ENCODE measurements at places on chromosomes 11 and 22. TPM values are rescaled to one million over a fixed set of nuclear protein-coding genes. Genes with fewer than 3 reads are reported as not detected.
A peak's percentile ranks its signal among the peaks of the same experiment; 100 is the strongest.

- H3K27me3 ChIP-seq, result no peaks in the 10 kb centered on the region
- no peak overlapping the region for H3K27ac ChIP-seq
- no peak for DNase-seq
- no peaks in the 10 kb centered on the region for H3K4me1 ChIP-seq
These were observed 391.5 kb downstream of the CADM1 start for GRCh38 chr11:115112754-115113153.

GRCh38 chr11:126815111-126815510, 185.5 kb downstream of the KIRREL3 start:
- no peak overlapping the region for H3K4me3 ChIP-seq
- no peak for DNase-seq
- H3K36me3 ChIP-seq, result no peaks in the 10 kb centered on the region
- no peaks in the 10 kb centered on the region for H3K4me1 ChIP-seq

- H3K36me3 ChIP-seq, result peaks cover 22% of the 10 kb centered on the region
- peaks cover 92% of the 10 kb centered on the region for H3K4me1 ChIP-seq
- DNase-seq, result no peak
- no peak overlapping the region for H3K4me3 ChIP-seq
- no peaks in the 10 kb centered on the region for H3K27me3 ChIP-seq
- no peak overlapping the region for H3K27ac ChIP-seq
These were observed 13.0 kb downstream of the APBB1 start for GRCh38 chr11:6405846-6406245.

DNA sequence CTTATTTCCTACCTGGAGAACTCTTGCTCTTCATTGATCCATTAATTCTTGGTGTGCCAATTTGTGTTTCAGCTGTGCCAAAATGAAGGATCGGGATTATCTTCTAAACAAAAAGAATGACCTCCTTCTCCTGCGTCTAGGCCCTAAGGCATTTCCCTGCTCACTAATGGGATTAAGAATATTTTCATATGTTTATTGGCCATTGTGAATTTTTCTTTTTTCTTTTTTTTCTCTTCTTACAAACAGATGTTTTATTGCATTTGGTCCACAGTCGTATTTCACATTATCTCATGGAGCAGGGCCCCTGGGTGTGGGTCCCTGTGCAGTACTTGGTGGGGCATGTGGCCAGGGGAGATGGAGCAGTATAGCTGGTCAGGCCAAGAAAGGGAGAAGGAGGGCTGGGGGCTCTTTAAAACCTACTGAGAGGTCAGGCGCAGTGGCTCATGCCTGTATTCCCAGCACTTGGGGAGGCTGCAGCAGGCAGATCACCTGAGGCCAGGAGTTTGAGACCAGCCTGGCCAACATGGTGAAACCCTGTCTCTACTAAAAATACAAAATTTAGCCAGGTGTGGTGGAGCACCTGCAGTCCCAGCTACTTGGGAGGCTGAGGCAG, 35.3 kb upstream of the HORMAD2 start:
- peaks cover 5% of the 10 kb centered on the region for H3K27me3 ChIP-seq
- H3K4me1 ChIP-seq, result peaks cover 10% of the 10 kb centered on the region
- H3K27ac ChIP-seq, result no peak overlapping the region
- no peaks in the 10 kb centered on the region for H3K36me3 ChIP-seq
- DNase-seq, result no peak

- H3K27ac ChIP-seq, result no peak overlapping the region
- no peaks in the 10 kb centered on the region for H3K27me3 ChIP-seq
- H3K4me1 ChIP-seq, result no peaks in the 10 kb centered on the region
- H3K36me3 ChIP-seq, result no peaks in the 10 kb centered on the region
These were observed 33.8 kb downstream of the PDGFD start for GRCh38 chr11:104130161-104130560.

DNA sequence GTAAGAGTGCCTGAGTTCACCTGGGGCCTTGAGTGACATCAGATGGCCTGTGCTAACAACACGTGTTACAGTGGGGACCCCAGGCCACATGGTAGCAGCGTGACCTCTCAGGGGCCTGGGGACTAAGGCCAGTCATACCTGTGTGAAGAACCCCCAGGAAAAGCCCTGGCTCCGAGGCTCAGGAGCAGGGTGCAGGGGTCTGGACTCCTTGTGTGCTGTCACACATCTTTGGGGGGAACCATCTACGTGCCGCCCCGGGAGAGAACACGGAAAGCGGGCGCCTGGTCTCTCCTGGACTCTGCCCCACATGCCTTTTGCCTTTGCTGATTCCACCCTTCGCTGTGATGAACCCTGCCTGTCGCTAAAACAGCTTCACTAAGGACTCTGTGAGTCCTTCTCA, 48.7 kb downstream of the SHANK2 start:
- H3K27me3 ChIP-seq, result no peaks in the 10 kb centered on the region

DNA sequence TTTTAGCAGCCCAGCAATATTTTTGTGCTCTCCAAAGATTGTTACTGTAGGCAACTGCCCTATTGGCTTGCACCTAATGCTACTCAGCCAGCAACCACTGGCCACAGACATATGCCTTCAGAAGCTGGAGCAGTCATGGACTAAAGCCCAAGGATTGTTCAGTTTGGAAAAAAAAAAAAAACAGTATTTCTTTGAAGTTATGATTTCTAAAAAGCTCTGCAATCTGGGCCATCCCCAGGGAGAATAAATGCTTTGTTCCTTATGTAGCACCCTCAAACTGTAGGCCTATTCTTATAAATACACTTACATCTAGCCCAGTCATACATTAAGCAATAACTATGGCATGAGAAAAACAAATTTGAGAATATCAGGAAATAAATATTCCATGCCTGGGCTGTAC, 2190.5 kb upstream of the RAG2 start:
- no peak for DNase-seq
- no peaks in the 10 kb centered on the region for H3K27me3 ChIP-seq
- H3K4me1 ChIP-seq, result no peaks in the 10 kb centered on the region

DNA sequence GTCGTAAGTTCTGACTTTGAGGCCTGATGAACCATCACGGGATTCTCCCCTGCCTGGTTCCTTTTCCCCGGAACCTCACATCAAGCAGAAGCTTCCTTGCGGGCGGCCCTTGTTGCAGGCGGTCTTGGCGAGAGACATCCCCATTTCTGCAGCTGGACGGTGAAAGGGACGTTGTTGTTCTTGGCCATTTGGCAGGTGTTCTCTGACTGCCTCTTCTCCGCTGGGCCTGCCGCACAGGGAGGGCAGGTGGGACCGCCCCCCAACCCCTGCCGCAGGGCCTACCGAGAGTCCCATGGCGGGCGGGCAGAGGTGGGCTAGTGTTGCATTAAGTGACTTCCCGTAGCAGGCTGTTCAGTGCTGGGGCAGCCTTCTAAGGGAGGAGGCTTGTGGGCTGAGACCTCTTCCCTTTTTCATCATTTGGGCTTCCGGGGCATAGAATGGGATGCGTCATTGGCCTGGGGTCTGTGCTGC, 26.9 kb upstream of the GRAMD4 start:
- no peak overlapping the region for H3K27ac ChIP-seq
- H3K27me3 ChIP-seq, result no peaks in the 10 kb centered on the region
- DNase-seq, result no peak
- H3K36me3 ChIP-seq, result no peaks in the 10 kb centered on the region

GRCh38 chr11:67043572-67044349, 12.9 kb upstream of the RHOD start:
- no peaks in the 10 kb centered on the region for H3K4me1 ChIP-seq
- H3K36me3 ChIP-seq, result no peaks in the 10 kb centered on the region

- no peaks in the 10 kb centered on the region for H3K4me1 ChIP-seq
- no peak overlapping the region for H3K27ac ChIP-seq
- no peak for DNase-seq
- no peaks in the 10 kb centered on the region for H3K36me3 ChIP-seq
- H3K4me3 ChIP-seq, result no peak overlapping the region
These were observed 110.9 kb downstream of the KCNC1 start for GRCh38 chr11:17845431-17845881.

GRCh38 chr11:3820971-3821370, 12.6 kb downstream of the PGAP2 start:
- peaks cover under 1% of the 10 kb centered on the region for H3K36me3 ChIP-seq
- DNase-seq, result no peak
- H3K27me3 ChIP-seq, result no peaks in the 10 kb centered on the region
- no peak overlapping the region for H3K27ac ChIP-seq

GRCh38 chr11:116613206-116613875, 159.4 kb downstream of the BUD13 start:
- no peak overlapping the region for H3K27ac ChIP-seq
- DNase-seq, result no peak
- no peaks in the 10 kb centered on the region for H3K27me3 ChIP-seq
- no peak overlapping the region for H3K4me3 ChIP-seq
- H3K36me3 ChIP-seq, result no peaks in the 10 kb centered on the region

DNA sequence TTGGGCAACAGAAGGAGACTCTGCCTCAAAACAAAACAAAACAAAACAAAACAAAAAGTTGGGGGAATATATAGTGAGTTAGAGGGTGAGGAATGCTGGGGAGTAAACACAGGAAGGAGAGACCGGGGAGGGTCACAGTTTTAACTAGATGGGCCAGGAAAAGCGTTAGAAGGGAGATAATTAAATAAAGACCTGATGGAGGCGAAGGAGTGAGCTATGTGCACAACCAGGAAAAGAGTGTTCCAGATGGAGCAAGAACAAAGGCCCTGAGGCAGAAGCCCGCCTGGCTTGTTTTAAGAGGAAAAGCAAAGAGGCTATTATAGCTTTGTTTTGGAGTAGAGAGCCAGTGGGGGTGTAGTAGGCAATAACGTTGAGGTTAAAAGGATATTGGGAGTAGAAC, 4.8 kb upstream of the PLA2G6 start:
- no peaks in the 10 kb centered on the region for H3K4me1 ChIP-seq
- H3K27me3 ChIP-seq, result no peaks in the 10 kb centered on the region
- no peak overlapping the region for H3K27ac ChIP-seq
- no peak overlapping the region for H3K4me3 ChIP-seq

- no peak overlapping the region for H3K4me3 ChIP-seq
- H3K36me3 ChIP-seq, result no peaks in the 10 kb centered on the region
- H3K27me3 ChIP-seq, result no peaks in the 10 kb centered on the region
- H3K27ac ChIP-seq, result no peak overlapping the region
These were observed 87.4 kb upstream of the LRRC55 start for GRCh38 chr11:57094181-57094935.

DNA sequence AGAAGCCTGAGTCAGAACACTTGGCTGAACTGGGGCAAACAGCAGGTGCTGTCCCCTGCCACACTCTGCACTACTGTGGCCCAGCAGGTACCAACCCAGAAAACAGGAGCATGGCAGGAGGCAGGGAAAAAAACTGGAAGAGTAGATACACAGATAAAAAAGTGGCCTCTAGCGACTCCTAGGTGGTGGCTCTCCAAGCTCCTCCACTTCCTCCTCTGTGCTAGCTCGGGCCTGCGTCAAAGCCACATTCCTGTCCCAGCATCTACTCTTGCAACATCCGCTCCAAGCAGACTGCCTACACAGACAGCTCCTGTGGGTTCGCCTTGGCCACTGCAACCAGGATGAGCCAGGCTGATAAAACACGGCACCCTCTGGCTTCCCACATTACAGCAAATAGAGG, 6.9 kb downstream of the OR8B12 start:
- no peak overlapping the region for H3K4me3 ChIP-seq
- no peak overlapping the region for H3K27ac ChIP-seq
- no peaks in the 10 kb centered on the region for H3K4me1 ChIP-seq
- H3K27me3 ChIP-seq, result no peaks in the 10 kb centered on the region
- DNase-seq, result no peak
- no peaks in the 10 kb centered on the region for H3K36me3 ChIP-seq

DNA sequence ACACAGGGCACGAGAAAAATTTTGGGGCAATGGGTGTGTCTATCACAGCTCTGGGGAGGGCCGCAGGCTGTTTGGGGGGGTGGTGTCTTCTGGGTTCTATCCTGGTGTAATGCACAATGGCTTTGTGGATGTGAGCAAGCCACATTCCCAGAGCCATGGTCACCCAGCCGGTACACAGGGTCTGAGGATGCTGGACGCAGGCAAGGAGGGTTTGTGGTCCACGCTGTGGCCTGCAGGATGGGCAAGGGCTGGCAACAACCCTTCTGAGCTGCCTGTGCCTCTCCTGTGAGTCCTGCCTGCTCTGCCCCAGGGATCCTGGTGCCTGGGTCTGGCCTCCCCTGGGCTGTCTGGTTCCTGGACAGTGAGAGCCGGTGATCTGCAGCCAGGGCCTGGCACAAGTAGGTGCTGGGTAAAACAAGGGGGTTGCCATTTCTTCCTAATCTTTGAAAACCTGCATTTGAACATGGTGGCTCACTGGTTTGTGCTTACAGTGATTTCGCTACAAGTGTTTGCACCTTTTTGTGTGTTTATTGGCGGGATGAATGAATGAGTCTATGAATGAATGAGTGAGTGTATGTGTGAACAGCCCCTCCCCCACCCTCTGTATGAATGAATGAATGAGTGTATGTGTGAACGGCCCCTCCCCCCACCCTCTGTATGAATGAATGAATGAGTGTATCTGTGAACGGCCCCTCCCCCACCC, 4.4 kb upstream of the MRPL23 start:
- DNase-seq, result peak; percentile 30
- H3K36me3 ChIP-seq, result no peaks in the 10 kb centered on the region
- no peaks in the 10 kb centered on the region for H3K27me3 ChIP-seq
- H3K4me3 ChIP-seq, result no peak overlapping the region
- no peaks in the 10 kb centered on the region for H3K4me1 ChIP-seq

DNA sequence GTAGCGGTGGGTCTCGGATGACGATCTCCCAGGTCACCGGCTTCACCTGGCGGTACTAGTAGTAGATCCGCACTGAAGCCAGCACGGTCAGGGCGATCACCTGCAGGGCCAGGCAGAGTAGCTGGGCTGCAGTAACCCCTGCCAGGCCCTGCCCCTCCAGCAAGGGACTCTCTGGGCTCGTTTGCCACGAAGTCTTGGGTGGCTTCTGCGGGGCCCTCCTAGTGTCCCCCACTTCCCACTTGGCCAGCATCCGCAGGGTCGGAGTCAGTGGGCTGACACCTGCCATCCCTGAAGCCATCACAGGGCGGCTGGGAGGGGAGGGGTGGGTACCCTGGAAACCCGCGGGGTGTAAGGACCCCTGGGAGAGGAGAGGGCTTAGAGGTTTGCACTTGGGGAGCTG, 214.0 kb downstream of the OR4C45 start:
- H3K4me3 ChIP-seq, result no peak overlapping the region
- no peak for DNase-seq
- H3K4me1 ChIP-seq, result no peaks in the 10 kb centered on the region
- H3K36me3 ChIP-seq, result no peaks in the 10 kb centered on the region
- H3K27me3 ChIP-seq, result no peaks in the 10 kb centered on the region

- DNase-seq, result peak; percentile 21
- H3K27ac ChIP-seq, result peak overlapping the region; percentile 65
- peaks cover 37% of the 10 kb centered on the region for H3K4me1 ChIP-seq
These were observed 773 bp downstream of the HRAS start for GRCh38 chr11:534396-535209.

- no peaks in the 10 kb centered on the region for H3K27me3 ChIP-seq
- no peak for DNase-seq
- H3K27ac ChIP-seq, result peak overlapping the region; percentile 36
- no peaks in the 10 kb centered on the region for H3K36me3 ChIP-seq
- H3K4me3 ChIP-seq, result peak overlapping the region; percentile 74
- peaks cover 3% of the 10 kb centered on the region for H3K4me1 ChIP-seq
These were observed 904 bp downstream of the SLC35F2 start for GRCh38 chr11:107857550-107858216.

GRCh38 chr11:116499396-116500003, 273.3 kb downstream of the BUD13 start:
- H3K36me3 ChIP-seq, result no peaks in the 10 kb centered on the region
- no peak overlapping the region for H3K4me3 ChIP-seq
- H3K4me1 ChIP-seq, result no peaks in the 10 kb centered on the region
- DNase-seq, result no peak

The ATG13 gene
- total RNA-seq, result 69.6 TPM

The SLC1A2 gene
- not detected for total RNA-seq

The BEST1 gene
- 0.09 TPM for total RNA-seq

The BARX2 gene
- not detected for total RNA-seq

The MUC2 gene
- not detected for total RNA-seq

The SYT12 gene
- total RNA-seq, result not detected

The SORL1 gene
- 46.9 TPM for total RNA-seq

The KIAA1671 gene
- total RNA-seq, result 14.7 TPM

The ME3 gene
- 1.3 TPM for total RNA-seq
